HFFc6 (cell line): ENCODE measurements at places on chromosomes 4 and X.
A peak's percentile ranks its signal among the peaks of the same experiment; 100 is the strongest.

DNA sequence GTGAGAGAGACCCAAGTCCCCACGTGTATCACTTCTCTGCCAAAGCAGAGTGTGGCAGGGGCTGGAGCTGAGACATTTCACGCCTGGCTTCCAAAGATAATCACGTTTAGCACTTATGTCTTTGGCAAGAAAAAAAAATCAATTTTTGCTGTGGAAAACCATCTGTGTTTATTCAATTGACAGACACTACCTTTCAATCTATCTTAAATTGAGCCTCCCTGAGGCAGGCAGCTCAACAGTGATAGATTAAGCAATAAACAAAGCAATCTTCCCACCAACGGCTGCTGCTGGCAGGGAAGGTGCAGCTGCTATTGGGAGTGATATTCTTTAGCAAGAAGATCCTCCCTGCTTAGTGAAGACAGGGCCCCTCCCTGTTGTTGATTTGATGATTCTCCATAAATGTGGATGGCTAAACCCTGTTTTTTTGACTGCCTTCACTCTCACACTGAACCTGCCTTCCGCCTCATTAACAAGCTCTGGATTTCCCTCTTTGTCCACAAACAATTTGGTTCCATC lies 11.6 kb upstream of the MAGEB17 start:
- no peak overlapping the region for H3K4me3 ChIP-seq
- DNase-seq: no peak
- H3K36me3 ChIP-seq: no peaks in the 10 kb centered on the region
- no peak overlapping the region for H3K27ac ChIP-seq
- peaks cover 11% of the 10 kb centered on the region for H3K4me1 ChIP-seq

GRCh38 chr4:77593993-77594392 lies 11.6 kb upstream of the CXCL13 start:
- DNase-seq: no peak
- H3K27me3 ChIP-seq: peaks cover 9% of the 10 kb centered on the region; the same call in 1 of the 2 replicates
- H3K4me1 ChIP-seq: no peaks in the 10 kb centered on the region
- no peak overlapping the region for H3K27ac ChIP-seq

GRCh38 chr4:183485411-183486160 lies 19.3 kb upstream of the ING2 start:
- no peaks in the 10 kb centered on the region for H3K27me3 ChIP-seq
- peaks cover 20% of the 10 kb centered on the region for H3K36me3 ChIP-seq
- DNase-seq: peak; percentile 74
- peaks cover 39% of the 10 kb centered on the region for H3K4me1 ChIP-seq

DNA sequence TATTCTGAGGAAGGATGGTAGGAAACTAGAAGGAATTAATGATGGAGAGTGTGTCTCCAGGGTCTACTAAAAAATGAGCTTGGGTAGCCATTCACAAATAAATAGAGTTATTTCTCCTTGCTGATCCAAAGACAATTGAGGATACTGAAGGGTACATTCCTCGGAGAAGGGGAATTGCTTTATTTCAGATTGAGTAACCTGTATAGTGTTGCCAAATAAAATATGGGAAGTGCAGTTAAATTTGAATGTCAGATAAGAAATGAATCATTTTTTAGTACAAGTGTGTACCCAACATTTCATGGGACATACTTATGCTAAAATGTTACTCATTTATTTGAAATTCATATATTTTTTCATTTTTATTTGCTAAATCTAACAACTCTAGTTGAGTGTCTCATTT lies 16.0 kb upstream of the VSIG1 start:
- H3K4me1 ChIP-seq: peaks cover 4% of the 10 kb centered on the region
- no peak overlapping the region for H3K27ac ChIP-seq
- H3K27me3 ChIP-seq: no peaks in the 10 kb centered on the region; the same call in none of the 2 replicates
- H3K36me3 ChIP-seq: no peaks in the 10 kb centered on the region
- no peak for DNase-seq

- H3K27me3 ChIP-seq: 0 out of 2 replicates have a peak, but pooled peaks cover 1% of the 10 kb centered on the region
- H3K4me1 ChIP-seq: peaks cover 2% of the 10 kb centered on the region; the same call in 1 of the 2 replicates
- no peak for DNase-seq
- no peak overlapping the region for H3K27ac ChIP-seq
- H3K4me3 ChIP-seq: no peak overlapping the region
Measured at GRCh38 chr4:124044867-124045266, 648.3 kb downstream of the SPRY1 start.

- no peaks in the 10 kb centered on the region; the same call in 1 of the 2 replicates for H3K27me3 ChIP-seq
- H3K4me1 ChIP-seq: no peaks in the 10 kb centered on the region
- no peak overlapping the region for H3K4me3 ChIP-seq
- DNase-seq: peak; percentile 3
Measured at GRCh38 chr4:111802191-111802590, 343.1 kb upstream of the FAM241A start.

GRCh38 chrX:134743091-134743490 lies 84.8 kb upstream of the PLAC1 start:
- peak overlapping the region; percentile 10; the same call in 1 of the 2 replicates for H3K4me3 ChIP-seq
- no peak overlapping the region for H3K27ac ChIP-seq
- no peaks in the 10 kb centered on the region for H3K36me3 ChIP-seq
- H3K27me3 ChIP-seq: 0 out of 2 replicates have a peak, but pooled peaks cover 2% of the 10 kb centered on the region
- H3K4me1 ChIP-seq: peaks cover 8% of the 10 kb centered on the region; the same call in 1 of the 2 replicates
- no peak for DNase-seq

DNA sequence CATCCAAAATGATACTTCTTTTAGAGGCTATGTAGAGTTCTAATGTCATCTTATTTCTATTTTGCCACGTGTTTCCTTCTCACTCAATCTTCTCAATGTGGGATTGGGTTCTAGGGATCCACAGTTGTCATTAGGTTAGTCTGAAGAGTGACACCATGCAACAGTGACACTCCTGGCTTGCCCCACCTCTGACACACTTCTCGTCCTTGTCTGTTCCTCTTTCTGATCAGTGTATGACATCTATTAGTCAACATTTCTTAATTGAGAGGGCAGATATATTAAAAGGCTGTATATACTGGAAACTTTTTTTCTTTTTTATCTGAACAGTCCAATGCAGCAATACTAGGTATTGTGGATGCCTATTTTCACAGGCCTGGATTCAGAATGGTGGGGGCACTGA lies 67.6 kb upstream of the GYPA start:
- no peak overlapping the region for H3K27ac ChIP-seq
- no peaks in the 10 kb centered on the region for H3K4me1 ChIP-seq
- H3K36me3 ChIP-seq: no peaks in the 10 kb centered on the region
- H3K4me3 ChIP-seq: no peak overlapping the region

DNA sequence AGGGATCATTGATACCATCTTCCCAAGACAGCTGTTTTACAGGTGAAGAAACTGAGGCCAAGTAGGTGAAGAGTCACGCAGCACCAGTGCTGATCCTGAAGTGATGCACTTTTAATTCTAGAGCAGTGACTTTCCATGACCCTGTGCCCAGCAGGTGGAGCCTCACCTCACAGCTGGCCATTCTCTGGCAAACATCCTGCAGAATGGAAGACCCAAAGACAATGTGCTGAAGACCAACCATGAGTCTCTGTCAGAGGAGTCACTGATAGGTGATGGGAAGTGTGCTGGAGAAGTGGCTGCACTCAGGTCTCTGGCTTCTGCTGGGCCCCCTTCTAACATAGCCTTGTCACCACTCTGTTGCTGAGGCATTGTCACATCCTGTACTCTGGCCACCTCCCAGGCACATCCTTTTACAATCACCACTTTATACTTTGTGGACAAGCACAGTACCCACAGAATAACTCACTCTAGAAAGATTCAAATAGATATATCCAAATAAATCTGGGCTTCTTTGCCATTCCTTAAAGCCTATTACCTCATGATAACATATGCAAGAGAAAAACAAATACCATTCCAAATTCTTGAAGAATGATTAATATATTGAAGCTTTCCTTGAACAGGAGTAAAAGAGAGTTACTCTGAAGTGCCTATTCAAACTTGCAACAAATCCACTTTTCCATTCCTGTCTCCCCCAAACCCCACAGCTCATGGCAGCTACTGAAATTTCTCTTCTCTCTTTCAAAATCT lies 64.1 kb upstream of the SCOC start:
- H3K4me3 ChIP-seq: peak overlapping the region; percentile 43
- peaks cover 7% of the 10 kb centered on the region for H3K27me3 ChIP-seq
- peak; percentile 44 for DNase-seq
- no peaks in the 10 kb centered on the region for H3K36me3 ChIP-seq
- H3K27ac ChIP-seq: peak overlapping the region; percentile 67

- H3K4me3 ChIP-seq: peak overlapping the region; percentile 39; the same call in 1 of the 2 replicates
- H3K36me3 ChIP-seq: 0 out of 2 replicates have a peak, but pooled peaks cover 5% of the 10 kb centered on the region
- H3K4me1 ChIP-seq: peaks cover 38% of the 10 kb centered on the region
- H3K27me3 ChIP-seq: no peaks in the 10 kb centered on the region
- DNase-seq: peak; percentile 59
Measured at GRCh38 chrX:150581093-150581775, 12.8 kb downstream of the MTM1 start.

DNA sequence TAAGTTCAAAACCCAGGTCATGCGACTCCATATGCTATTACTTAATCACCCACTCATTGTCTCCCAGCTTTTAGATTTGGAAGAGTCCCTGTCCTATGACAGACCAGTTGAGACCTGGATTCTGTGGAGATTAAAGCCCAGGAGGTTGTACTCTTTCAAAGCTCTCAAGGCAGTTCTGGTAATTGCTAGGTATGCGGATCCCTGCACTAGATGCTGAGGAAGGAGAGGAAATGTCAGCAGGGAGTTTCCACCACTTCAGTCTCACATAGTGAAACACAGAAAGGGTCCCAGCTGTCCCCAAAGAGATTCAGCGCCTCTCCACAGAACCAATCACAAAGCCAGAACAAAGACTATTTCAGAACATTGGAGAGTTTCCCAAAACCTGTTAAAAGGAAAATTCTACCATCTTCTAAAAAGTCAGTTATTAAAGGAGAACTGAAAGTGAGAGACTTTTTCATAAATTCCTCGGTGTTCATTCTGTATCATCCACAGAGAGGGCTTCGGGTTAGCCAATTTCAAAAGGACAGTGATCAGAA lies 53.4 kb downstream of the IRF2 start:
- H3K4me3 ChIP-seq: no peak overlapping the region
- H3K27ac ChIP-seq: no peak overlapping the region
- DNase-seq: no peak
- peaks cover 31% of the 10 kb centered on the region for H3K4me1 ChIP-seq

DNA sequence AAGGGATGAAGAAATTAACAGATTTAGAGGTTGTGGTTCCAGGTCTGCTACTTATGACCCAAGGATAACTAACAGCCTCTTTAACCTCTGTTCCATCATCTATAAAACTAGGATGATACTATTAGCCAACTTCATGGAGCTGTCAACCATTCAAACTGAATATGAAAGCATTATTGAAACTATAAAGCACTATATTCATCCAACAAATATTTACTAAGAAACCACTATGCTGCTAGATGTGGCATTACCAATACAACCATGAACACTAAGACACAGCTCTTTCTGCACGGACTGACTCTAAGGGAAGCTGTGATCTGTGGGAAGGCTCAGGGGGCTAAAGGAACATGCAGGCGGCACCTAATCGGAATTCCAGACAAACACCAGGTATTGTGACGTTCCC lies 66.0 kb downstream of the APBB2 start:
- peak overlapping the region; percentile 48; the same call in 1 of the 2 replicates for H3K27ac ChIP-seq
- DNase-seq: no peak
- no peak overlapping the region for H3K4me3 ChIP-seq
- peaks cover 14% of the 10 kb centered on the region; the same call in 1 of the 2 replicates for H3K36me3 ChIP-seq

GRCh38 chrX:66008328-66008970 lies 31.4 kb downstream of the VSIG4 start:
- H3K4me3 ChIP-seq: no peak overlapping the region
- no peaks in the 10 kb centered on the region; the same call in 1 of the 2 replicates for H3K27me3 ChIP-seq
- H3K27ac ChIP-seq: no peak overlapping the region

DNA sequence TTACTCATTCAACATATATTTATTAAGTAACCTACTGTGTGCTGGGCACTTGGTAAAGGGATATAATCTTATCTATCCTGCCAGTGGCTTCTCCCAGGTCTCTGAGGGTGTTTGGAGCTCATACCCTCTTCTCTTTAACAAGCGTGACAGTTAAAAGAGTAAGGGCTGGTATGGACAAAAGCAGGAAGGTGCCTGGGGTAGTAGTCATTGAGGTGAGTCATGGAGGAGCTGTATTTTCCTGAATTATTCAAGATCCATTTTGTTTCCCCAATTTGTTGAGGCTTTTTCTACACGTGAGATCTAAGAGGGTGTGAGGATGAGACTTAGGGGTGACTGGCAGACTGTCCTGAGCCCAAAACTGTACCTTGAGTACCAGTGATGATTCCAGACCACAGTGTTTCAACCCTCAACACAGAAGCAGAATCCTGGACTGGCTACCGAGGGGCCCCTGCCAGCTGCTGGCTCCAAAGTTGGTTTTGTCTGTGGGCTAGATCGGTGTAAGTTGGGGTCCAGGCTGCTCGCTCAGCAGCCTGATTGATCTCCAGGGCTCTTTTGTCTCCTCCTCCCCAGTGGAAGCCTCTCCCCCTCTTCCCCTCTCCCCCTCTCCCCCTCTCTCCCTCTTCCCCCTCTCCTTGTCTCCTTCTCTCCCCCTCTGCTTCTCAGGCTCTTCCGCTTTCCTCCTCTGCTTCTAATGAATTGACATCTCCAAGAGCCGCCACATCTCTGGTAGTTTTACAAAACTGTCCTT lies at the start of gene DRP2:
DRP2 (plus strand) TSS at position 671 of the 748 bp plus-strand sequence. CDS start 11,862 bp downstream, outside the sequence.
- H3K27ac ChIP-seq: peak within 1 kb of the TSS; percentile 76
- no peaks in the 10 kb centered on the region; the same call in 1 of the 2 replicates for H3K27me3 ChIP-seq
- H3K4me1 ChIP-seq: peaks cover 26% of the 10 kb centered on the region
- H3K36me3 ChIP-seq: no peaks in the 10 kb centered on the region

DNA sequence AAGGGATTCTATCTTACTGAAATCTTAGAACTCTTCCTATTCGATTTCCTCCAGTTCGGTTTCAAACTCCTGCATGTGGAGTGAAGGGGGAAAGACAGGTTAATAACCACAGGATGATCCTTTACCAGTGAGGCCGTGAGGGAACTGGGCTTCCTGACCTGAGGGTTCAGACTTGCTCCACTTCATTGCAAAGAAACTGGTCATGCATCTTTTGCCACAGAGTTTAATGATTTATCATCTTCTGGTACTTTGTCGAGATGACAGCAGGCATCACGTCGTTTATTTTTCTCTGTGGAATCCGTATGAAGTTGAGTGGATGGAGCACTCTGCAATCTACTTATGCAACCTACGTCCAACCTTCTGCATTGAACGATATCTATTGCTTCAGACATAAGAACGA lies 145.9 kb upstream of the NLGN4X start:
- no peak overlapping the region for H3K27ac ChIP-seq
- no peaks in the 10 kb centered on the region for H3K36me3 ChIP-seq
- DNase-seq: no peak
- H3K27me3 ChIP-seq: no peaks in the 10 kb centered on the region
- no peaks in the 10 kb centered on the region for H3K4me1 ChIP-seq

DNA sequence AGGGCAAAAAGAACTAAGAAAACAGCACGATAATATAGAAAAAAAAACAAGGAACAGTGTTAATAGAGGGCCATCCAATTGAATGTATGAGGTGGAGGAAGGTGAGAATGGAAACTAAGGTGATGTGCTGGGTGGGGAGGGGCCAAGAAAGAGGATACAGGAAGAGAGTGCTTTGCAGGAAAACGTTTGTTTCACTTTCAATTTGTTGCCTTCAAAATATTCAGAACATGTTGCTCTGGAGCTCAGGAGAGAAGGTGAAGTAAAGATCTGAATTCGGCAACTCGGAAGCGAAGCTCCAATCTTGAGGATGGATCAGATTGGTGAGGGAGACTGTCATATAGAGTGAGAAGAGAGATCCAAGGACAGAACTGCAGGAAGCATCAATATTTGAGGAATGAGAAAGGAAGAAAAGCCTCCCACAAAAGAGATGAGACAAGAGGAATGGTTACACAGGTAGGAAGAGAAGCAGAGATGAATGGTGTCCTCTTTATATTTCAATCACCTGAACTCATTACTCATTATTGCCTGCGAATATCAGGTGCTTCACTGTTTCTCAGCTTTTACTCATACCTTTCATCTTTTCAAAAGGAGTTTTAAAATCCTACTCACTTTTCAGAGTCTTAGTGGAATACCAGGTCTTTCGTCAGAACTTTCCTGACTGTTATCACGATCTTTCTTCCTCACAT lies 14.7 kb upstream of the SEC24D start:
- H3K27me3 ChIP-seq: no peaks in the 10 kb centered on the region
- no peaks in the 10 kb centered on the region for H3K36me3 ChIP-seq
- H3K4me1 ChIP-seq: peaks cover 15% of the 10 kb centered on the region
